ENCODE measurements at places on chromosomes 13 and 19.
A peak's percentile ranks its signal among the peaks of the same experiment; 100 is the strongest.

DNA sequence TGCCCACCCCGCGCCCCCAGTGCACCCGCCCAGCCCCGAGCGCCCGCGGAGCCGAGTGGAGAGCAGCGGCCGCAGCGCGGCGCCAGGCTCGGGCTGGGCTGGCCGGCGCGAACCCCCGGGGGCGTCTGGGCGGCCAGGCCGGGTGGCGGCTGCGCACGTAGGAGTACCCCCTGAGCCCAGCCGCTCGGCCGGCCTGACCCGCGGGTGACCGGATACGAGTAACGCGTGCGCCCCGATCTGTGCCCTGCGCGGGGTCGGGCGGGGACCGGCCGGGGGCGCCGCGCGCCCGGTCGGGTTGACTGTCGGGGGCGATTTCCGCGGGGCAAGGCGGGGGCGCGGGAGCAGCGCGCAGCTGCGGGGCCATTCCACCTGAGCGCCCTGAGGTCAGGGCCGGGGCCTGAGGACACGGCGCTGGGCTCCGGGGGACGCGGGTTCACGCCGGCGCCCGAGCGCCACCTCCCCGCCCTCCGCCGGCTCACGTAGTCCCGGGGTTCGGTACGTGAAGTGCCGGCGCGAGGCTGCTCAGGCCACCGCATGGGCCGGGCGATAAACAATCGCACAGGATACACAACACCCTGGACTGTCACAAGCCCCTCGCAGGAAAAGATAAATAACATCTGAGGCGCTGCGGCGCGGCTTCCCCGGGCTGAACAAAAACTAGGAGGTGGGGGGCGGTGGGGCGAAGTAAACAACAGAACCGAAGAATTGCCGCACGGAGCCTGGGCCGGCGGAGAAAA, 37.6 kb upstream of the FLT1 start:
- H3K36me3 ChIP-seq, result no peaks in the 10 kb centered on the region
- peaks cover 4% of the 10 kb centered on the region for H3K4me1 ChIP-seq
- peak overlapping the region; percentile 59 for H3K4me3 ChIP-seq
- H3K27me3 ChIP-seq, result peaks cover 39% of the 10 kb centered on the region
- peak; percentile 25 for DNase-seq
- H3K27ac ChIP-seq, result no peak overlapping the region

DNA sequence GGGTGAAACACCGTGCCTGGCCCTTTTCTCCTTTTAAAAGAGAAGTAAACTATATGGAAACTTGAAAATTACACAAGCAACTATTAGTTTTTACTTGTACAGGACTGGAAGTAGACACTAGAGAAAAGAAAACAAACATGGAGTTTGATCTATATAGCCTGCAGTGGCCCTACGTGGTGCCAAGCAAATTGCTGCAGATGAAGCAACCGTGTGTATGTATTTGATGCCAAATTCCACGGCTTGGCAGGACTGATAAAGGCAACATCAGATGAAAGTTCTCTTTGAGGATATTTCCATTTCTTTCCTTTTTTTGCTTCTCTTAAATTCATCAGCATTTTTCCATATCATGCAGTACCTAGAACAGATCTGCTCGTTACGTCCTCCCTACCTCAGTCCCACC, 49.8 kb downstream of the ATP8A2 start:
- peaks cover 10% of the 10 kb centered on the region for H3K27me3 ChIP-seq
- DNase-seq, result no peak
- H3K4me3 ChIP-seq, result no peak overlapping the region
- H3K36me3 ChIP-seq, result no peaks in the 10 kb centered on the region

GRCh38 chr19:27759896-27760295, 1453.1 kb downstream of the UQCRFS1 start:
- no peaks in the 10 kb centered on the region for H3K4me1 ChIP-seq
- H3K27ac ChIP-seq, result no peak overlapping the region
- H3K36me3 ChIP-seq, result peaks cover 2% of the 10 kb centered on the region
- no peak for DNase-seq
- no peaks in the 10 kb centered on the region for H3K27me3 ChIP-seq

- no peak for DNase-seq
- no peak overlapping the region for H3K4me3 ChIP-seq
- H3K27me3 ChIP-seq, result peaks cover 3% of the 10 kb centered on the region
Observed at GRCh38 chr13:113837560-113838355, 26.1 kb downstream of the GAS6 start.

GRCh38 chr13:71634602-71635443, 232.2 kb downstream of the DACH1 start:
- H3K27ac ChIP-seq, result no peak overlapping the region

Measured in activated naive CD8-positive, alpha-beta T cell treated with anti-CD3 and anti-CD28 coated beads, Interleukin-2, amount 50 U/mL, for 24 hours (primary cell).